ENCODE measurements at places on chromosomes 3 and 15.

DNA sequence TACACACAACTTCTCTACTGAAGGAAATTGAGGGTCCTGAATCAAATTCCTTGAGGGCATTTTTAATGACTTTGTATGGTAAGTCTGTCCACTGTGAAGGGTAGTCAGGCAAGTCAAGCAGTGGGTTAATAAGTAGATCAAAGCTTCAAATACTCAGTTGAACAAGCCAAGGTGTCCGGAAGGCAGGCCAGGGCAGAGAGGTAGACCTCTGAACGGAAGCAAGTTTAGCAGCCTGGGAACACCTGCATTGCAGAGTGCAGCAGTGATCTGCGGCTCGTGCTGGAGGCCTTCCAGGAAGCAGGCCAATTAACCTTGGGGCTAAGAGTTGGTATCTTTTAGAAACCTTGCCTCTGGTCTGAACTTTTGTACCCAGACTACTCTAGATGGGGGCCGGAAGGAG lies 143.8 kb downstream of the LRTM1 start:
- no peak for DNase-seq

GRCh38 chr3:162994165-162994564 lies 1497.6 kb downstream of the OTOL1 start:
- no peak for DNase-seq

- DNase-seq: no peak
Measured at GRCh38 chr15:79562899-79563298, 130.8 kb downstream of the MINAR1 start.

GRCh38 chr3:17151598-17152373 lies 267.0 kb downstream of the PLCL2 start:
- no peak for DNase-seq

DNA sequence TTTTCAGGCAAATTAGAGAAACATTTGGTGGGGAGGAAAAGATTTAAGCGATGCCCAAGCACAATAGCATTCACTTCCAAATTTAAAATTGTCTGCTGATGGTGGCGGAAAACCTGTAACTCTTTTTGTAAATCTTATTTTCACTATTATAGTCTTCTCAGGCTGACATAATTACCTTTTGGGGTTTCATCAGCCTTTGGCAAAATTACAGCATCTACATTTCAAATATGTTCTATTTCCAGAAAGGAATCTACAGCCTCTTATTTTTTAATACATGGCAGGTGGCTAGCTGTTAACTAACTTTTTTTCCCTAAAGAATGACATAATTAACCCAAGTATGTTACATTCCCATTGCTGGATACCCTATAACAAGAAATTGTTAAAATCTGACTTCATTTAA lies 391.5 kb upstream of the CCDC54 start:
- DNase-seq: no peak

GRCh38 chr3:45682311-45682710 lies 6.9 kb upstream of the SACM1L start:
- no peak for DNase-seq

- DNase-seq: no peak
Measured at GRCh38 chr3:68148447-68148846, 494.0 kb upstream of the SUCLG2 start.

DNA sequence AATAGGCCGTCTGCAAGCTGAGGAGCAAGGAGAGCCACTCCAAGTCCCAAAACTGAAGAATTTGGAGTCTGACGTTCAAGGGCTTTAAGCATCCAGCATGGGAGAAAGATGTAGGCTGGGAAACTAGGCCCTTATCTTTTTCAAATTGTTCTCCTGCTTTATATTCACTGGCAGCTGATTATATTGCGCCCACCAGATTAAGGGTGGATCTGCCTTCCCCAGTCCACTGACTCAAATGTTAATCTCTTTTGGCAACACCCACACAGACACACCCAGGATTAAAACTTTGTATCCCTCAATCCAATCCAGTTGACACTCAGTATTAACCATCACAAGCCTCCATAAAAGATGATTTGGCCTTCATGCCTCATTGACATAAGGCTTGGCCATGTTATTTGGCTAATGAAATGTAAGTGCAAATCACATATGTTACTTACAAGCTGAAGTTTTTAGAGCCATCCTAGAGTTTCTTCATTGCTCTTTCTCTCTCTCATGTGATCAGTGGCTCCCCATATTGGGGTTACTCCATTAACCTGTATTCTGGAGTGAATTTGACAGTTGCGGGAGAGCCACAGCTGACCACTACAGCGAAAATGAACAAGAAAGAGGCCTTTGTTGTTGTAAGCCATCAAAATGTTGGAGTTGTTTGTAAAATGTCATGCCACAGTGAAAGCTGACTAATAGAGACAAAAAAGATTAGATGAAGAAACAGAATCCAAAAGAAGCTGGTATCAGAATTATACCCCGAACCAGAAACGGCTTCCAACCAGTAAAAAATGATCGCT lies 61.7 kb downstream of the GBE1 start:
- DNase-seq: peak; percentile 19

DNA sequence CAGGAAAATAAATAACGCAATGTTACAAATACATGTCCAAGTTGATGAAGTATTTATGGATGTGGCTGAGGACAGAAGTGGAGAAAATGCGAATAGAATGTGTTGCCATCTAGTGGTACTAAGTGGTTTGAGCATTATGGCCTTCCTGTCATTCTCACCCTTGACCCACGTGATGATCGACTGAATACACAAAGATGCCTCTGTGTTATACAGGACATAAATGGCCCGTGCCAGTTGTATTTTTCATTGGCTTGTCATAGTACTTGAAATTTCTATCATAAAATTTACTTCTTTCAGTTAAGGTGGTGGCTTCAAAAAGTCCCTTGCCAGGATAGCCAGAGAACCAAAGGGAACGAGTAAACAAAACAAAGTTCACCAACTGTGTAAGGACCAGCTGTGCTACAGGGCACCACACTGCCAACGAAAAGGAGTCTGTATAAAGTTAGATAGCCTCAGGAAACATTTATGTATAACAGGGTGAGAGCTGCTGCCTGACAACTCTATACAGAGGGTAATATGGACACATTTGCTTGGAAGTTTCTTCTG lies 103.7 kb downstream of the MYH15 start:
- peak; percentile 59 for DNase-seq

GRCh38 chr3:159832024-159832423 lies 156.6 kb upstream of the IL12A start:
- no peak for DNase-seq

DNA sequence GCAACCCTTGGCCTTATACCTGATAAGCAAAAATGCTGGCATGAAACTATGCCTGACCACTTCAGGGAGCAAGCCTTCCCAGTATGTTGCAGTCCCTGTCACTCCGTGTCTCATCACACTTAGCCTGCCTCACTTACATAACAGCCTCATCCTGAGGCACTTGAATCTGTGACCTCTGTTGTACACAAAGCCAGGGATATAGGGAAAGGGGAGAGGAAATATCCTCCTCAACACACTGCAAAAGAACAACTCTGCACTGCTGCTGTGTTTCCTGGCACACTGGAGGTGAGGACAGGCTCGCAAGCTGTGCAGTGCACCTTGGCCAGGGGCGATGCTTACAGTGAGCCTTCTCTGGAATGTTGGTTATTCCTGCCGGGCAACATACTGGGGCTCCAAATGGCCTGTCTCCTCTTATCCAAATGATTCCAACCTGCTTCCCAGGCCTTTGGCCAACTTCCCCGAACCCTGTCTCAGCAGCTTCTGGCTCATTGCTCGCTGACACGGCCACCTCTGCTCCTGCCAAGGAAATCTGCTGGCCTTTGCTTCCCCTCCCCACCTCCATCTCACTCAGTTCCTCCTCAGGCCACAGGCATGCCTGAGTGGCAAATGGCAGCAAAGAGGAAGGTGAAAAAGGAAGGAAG lies 109.2 kb downstream of the CD47 start:
- DNase-seq: peak; percentile 10

- no peak for DNase-seq
Measured at GRCh38 chr3:170164717-170165116, 16.8 kb downstream of the PHC3 start.

DNA sequence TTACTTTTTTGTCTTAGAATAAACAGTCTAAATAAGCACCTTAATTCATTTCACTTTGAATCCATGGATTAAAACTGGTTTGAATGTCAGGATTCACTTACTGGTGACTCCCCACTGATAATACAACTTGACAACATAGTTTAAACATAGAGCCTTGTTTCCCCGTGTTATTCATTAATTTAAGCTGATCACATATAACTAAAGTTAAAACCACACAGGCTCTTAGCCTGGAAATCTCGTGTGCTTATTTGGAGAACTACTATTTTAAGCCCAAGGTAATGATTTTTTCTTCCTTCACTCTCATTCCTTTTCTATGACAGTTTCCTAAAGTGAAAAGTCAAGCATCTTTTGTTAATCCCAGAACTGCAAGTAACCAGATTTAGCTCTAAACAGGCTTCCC lies 64.2 kb downstream of the HACD2 start:
- DNase-seq: no peak

GRCh38 chr3:133383175-133383574 lies 16.7 kb upstream of the BFSP2 start:
- DNase-seq: no peak

DNA sequence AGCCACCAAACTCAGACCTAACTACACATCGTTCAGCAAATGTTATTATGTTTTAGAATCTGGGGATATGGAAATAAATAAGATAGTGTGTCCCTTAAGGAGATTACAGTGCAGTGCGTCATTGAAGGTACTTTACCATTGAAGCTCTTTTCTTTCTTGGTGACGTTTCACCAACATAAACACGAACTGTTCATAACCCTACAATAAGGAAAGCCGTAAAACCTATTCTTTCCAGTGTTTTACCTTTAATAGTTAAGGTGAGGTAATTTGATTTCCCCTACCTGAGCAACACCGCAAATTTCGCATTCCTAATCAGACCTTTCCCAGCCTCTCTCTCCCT lies 826 bp downstream of the CCDC66 start:
- DNase-seq: no peak

DNA sequence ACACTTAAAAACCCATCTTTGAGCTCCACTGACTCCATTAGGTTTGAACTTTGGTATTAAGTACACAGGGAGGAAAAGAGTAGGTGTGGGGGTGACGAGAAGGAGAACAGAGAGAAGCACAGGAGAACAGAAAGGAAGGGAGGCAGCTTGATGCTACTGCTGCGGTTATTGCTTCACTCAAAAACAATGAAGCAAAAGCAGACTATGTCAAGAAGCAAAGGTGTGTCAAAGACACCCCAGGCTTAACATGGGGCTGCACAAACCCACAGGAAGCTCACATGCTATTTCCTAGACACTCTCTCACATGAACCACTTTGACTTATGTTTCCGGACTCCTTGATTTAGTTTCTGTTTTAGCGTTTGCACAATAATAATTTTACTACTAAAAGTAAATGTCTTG lies 961.0 kb upstream of the CFAP20DC start:
- DNase-seq: no peak

- no peak for DNase-seq
Measured at GRCh38 chr15:74213858-74214284, 11.3 kb upstream of the STRA6 start.

GRCh38 chr3:139107424-139108252 lies 62.9 kb upstream of the PRR23C start:
- no peak for DNase-seq

GRCh38 chr3:143727391-143727790 lies 120.9 kb downstream of the SLC9A9 start:
- DNase-seq: no peak

GRCh38 chr3:185976100-185976499 lies 38.3 kb upstream of the TRA2B start:
- DNase-seq: no peak

DNA sequence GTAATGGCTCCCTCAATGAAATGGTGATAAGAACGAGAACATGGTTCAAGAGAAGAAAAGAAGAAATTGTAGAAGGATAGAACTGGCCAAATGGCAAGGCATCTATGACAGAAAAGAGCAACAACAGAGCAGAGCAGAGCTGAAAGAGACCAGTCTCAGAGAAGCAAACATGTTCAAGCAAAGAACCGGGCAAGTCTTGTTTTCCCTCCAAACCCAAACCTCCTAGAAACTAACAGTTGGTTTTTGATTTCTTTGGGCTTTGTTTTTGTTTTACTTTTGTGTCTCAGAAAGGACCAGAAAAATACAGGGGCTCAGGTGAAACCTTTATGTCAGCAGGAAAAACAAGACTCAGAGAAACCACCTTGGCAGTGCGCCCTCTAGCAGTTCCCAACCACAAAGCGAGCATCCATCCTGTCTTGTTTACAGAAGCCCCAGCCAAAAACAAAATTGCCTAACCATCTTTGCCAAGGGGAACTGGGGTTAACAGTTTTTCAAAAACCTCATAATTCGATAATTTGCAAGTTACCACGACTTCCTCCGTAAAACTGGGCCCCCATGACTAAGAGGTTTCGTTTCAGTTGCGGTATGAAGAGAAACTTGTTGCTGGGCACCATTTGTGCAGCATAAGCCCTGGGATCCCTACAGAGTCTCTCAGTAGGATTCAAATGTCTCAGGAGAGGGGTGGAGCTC lies 159.2 kb upstream of the SLC24A5 start:
- DNase-seq: no peak

DNA sequence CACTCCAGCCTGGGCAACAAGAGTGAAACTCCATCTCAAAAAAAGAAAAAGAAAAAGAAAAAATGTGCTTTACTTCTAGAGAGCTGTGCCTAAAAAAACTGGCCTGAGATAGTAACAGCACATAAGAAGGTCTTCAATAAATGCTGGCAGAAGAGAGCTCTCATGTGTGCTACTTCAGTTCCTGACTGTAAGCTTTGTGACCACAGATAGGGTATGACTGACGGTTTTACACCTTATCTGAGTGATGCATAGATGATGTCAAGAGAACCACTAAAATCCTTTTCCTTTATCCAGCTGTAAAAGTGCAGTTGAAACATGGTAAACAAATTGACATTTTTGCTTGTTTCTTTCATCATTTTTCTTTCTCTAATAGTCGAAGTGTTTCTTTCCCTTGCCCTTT lies 127.9 kb downstream of the C3orf70 start:
- DNase-seq: no peak

DNA sequence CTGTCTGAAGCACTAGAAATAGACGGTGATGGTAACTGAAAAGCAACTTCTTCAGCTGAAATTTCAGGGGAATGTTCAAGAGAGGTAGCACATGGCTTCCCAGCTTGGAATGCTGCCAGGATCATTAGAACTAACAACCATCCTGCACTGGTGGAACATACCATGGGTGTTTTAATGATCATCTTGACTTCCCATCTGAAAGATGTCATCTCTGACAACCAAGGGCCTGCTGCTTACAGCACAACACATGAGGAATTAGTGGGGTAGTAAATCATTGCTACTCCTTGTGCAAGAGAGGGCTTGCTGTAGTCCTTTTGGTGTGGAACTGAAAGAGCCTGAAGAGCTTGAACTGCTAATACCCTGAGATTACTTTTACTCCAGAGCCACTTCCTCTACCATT lies 853.7 kb downstream of the MCTP2 start:
- DNase-seq: no peak

- DNase-seq: no peak
Measured at GRCh38 chr15:72774696-72775383, 8.7 kb downstream of the ADPGK start.

DNA sequence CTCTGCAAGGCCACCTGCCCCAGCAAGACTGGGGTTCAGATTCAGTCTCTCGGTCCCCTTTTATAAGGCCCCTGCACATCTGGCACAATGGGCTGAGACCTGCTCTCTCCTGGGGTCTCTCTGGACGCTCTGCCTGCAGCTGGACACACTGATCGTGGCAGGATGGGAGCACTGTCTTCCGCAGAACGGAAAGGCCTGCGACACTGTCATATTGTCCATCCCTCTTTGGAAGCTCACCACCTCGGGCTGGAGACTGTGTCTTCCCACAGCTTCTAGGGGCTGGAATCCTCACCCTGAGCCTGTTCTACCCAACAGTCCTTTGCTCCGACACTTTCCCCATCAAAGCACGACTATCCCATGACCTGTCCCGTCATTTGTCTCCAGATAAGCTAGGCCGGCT lies 11.5 kb upstream of the IGDCC4 start:
- no peak for DNase-seq
